ENCODE measurements at places on chromosomes 16 and 17.

DNA sequence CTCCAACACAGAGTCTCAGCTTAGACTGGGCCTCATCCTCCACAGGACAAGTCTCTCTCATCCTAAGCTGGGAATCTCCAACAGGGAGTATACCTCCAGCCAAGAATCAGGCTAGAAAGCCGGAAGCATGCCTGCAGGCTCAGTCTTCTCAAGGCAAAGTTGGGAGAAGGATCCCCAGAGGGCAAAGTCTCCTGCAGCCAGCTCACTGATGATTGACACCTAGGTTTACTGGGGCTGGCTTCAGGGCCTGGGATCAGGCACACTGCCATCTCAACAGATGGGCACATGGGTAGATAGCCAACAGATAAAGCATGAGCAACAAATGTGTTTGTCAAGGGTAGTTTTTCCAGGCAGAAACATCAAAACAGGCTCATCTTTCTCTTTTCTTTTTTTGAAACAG is 56.1 kb upstream of the TOX3 start:
- no peak for DNase-seq

GRCh38 chr17:34068571-34068970 is 186.5 kb upstream of the CCL2 start:
- no peak for DNase-seq

DNA sequence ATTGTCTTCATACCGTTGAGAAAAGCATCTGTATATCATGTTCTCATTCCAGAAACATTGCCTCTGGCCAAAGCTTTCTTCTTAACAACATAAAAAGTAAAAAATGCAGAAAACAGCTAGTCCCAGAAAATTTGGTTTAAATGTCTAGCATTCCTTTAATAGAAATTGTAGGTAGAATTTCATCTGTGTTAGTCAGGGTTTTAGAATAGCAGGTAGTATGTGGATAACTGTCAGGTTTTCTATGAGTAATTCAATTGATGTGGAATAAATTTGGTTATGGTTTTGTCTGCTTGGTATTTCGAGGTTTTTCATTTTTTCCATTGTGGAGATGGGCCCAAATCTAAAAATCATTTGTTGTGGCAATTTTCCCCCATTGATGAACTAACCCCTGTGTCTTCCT is 616.7 kb downstream of the KCNJ2 start:
- DNase-seq, result no peak

DNA sequence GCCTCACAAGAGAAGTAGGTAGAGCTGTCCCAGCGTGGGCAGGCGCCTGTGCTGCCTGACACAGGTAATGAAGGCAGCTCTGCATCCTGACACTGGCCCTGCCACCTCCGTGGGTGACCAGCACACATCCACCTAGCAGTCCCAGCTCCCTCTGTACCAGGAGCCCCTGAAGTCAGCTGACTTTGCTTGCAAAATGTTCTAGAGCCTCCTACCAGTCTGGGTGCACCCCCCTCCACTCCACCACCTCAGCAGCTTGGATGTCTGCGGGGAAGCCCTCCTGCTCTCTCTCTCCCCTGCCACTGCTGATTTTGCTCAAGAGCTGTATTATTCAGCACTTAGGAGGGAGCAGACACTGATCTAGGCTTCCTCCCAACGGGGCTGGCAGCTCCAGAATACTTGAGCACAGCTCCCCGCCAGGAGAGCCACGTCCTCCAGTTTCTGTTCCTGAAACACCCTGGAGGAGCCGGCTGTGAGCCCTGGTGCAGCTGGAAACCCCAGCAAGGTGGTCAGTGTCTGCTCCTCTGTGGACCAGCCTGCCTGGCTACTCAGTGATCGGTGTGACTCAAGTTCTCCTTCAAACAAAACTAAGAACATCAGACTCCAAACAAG is 1.0 kb downstream of the RNF166 start:
- no peak for DNase-seq

GRCh38 chr17:68184816-68185436 is 62.9 kb upstream of the AMZ2 start:
- DNase-seq, result no peak

- no peak for DNase-seq
Measured at GRCh38 chr17:58565389-58566311, 51.2 kb upstream of the MTMR4 start.

DNA sequence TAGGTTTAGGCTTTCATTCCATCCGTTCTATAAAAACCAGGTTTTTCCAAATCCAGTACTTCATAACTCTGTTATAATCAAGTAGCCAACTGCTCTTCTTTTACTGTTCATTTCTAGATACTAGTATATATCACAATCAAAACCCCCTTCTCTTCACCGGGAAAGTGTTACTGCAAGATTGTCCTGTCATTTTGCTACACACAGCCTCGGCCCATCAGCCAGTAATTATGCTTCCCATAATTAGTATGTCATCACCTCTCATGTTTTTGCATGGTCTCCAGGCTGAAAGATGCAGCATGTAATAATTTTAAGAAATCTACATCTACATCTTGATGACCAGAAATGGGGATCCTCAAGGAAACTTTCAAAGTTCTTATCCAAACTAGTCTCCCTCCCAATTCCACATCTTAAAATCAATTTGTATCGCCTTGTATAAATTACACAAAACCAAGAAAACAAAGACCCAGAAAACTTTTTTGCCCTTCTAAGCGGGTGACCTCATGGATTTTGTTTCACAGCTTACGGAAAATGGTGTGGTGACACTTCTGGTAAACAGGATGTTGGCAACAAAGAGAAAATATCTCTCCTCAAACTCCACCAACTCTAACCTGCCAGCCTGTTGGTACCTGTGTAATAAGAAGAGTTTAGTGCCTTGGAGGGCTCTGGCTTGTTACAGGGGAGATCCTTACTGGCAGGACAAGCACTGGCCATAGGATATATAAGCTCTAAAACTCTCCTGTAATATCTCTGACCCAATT is 9.3 kb downstream of the TACO1 start:
- DNase-seq, result no peak

- no peak for DNase-seq
Measured at GRCh38 chr17:29141514-29141876, 38.7 kb downstream of the MYO18A start.

DNA sequence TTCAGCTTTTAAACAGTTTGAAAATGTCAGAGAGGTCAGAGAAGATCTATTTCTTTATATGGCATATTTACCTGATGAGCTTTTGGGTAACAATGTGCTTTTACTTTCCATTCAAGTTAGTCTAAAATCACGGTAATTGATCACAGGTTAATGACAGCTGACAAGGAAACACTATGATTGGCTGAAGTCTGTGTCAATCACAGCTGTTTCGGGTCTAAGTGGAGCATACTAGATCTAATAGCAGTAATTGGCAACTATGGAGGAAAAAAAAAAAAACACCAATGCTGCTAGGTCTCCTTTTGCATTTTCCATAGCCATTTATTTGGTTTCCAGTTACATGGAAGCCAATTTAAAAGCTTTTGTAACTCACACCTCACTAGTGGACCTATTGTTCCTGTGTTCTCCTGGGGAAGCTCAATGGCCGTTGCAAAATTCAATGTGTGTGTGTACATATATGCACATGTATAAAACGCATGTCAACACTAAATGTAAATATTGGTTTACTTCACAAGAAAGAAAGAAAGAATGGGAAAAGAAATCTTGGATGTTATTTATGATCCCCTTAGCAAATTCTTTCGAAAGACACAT is 568.3 kb upstream of the ZFHX3 start:
- peak; percentile 15 for DNase-seq

- DNase-seq, result no peak
Measured at GRCh38 chr17:266701-267667, 85.5 kb upstream of the DOC2B start.

DNA sequence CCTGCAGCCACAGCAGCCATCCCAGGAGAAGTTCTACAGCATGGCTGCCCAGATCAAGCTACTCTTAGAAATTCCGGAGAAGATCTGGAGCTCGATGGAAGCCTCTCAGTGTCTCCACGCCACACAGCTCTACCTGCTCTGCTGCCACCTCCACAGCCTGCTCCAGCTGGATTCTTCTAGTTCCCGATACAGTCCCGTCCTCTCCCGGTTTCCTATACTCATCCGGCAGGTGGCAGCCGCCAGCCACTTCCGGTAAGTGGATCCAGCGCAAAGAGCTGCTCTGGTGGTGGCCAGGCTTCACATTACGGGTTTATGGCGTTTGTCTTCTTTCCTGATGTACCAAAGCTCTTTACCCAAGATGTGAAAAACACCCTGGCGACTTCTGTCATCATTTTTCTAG is 3.6 kb downstream of the COG1 start:
- DNase-seq, result peak; percentile 27

DNA sequence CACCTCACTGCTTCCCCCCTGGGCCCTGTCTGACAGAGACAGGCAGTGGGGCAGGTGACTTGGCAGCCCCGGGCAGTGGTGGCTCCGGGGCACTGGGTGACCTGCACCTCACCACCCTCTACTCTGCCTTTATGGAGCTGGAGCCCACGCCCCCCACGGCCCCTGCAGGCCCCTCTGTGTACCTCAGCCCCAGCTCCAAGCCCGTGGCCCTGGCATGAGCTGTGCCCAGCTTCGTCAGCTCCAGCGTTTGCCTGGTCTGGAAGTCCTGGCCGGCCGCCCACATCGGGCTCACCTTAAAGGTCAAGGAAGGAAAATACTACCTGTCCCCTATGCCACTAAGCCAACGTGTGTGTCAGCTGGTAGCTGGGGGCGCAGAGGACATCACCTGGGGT is 15.2 kb downstream of the UNC119 start:
- DNase-seq, result no peak

- no peak for DNase-seq
Measured at GRCh38 chr17:28597606-28598383, 1.0 kb downstream of the SPAG5 start.

GRCh38 chr17:67246403-67246652 is 1.3 kb upstream of the HELZ start:
- DNase-seq, result no peak

GRCh38 chr17:33977729-33978514 is 277.2 kb upstream of the CCL2 start:
- no peak for DNase-seq

DNA sequence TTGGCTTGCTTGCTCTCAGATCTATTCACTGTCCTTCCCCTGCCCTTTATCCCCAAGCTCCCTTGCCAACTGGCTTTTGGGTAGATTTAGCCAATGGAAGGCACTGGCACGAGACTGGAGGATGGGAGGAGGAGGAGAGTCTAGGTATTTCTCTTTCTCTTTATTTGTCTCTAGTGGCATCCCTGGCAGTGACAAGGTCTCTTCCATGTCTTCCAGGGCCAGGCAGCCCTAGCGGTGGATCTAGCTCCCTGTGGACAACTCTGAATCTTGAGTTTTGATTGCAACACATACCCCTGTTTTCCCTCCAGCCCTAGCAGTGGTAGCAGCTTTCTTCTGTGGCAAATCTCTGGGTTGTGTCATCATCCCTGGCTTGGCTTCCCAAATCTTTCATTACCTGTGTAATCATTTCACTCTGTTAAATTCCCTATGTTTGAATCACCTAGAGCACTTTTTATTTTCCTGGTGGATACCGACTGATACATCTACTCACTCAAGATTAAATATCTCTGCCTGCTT is 171.1 kb upstream of the IRX6 start:
- no peak for DNase-seq

GRCh38 chr17:66963521-66963908 is 992 bp upstream of the CACNG4 start:
- DNase-seq, result no peak

GRCh38 chr17:76404976-76405563 is 20.7 kb downstream of the SPHK1 start:
- DNase-seq, result no peak
